ENCODE measurements at places on chromosomes 11 and 22.

GRCh38 chr11:12287009-12287373 lies 90.4 kb upstream of the PARVA start:
- DNase-seq = no peak

DNA sequence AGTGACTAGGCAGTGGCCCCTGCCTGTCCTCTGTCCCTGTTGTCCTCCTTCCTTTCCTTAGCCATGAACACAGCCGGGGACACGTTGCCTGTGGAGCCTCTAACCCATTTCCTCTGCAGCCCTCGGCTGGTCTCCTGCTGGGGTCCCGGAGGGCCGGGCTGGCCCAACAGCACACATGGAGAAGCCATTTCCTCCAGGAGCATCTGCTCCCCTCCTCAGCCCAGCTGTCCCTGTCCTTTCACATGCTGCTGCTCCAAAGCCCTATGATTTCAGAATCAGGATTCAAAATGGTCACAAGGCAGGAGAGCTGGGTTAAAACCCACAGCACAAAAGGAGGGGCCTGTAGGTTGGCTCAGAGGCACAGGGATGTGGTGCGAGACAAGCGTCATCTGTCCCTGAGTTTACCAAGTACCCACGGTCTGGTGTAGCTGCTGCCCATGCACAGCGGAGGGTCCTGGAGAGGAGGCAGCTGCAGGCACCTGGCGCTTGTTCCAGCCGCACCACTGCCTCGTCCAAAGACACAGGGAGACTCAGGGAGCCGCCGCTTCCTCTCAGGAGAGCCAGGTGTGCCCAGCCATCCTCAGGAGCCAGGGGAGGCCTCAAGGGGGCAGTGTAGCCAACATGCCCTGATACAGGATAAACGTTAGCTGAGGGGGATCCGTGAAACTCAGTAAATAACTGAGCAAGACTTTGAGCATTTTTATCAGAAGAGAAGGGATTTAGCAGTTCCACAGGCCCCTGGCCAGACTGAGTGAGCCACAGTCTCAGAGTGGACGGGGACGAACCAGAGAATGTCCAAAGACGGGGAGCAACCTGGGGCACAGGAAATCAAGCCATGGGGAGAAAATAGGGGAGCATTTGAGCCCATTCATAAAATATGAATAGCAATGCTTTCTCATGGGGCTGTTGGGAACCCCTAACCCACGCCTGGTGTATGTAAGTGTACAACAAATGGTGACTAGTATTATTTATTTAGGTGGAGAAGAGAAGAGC lies 3.9 kb upstream of the VSIG10L2 start:
- no peak for DNase-seq

GRCh38 chr11:123227763-123228495 lies 32.9 kb upstream of the CLMP start:
- DNase-seq = no peak

GRCh38 chr11:66850235-66850587 lies 6.7 kb upstream of the LRFN4 start:
- DNase-seq = no peak

DNA sequence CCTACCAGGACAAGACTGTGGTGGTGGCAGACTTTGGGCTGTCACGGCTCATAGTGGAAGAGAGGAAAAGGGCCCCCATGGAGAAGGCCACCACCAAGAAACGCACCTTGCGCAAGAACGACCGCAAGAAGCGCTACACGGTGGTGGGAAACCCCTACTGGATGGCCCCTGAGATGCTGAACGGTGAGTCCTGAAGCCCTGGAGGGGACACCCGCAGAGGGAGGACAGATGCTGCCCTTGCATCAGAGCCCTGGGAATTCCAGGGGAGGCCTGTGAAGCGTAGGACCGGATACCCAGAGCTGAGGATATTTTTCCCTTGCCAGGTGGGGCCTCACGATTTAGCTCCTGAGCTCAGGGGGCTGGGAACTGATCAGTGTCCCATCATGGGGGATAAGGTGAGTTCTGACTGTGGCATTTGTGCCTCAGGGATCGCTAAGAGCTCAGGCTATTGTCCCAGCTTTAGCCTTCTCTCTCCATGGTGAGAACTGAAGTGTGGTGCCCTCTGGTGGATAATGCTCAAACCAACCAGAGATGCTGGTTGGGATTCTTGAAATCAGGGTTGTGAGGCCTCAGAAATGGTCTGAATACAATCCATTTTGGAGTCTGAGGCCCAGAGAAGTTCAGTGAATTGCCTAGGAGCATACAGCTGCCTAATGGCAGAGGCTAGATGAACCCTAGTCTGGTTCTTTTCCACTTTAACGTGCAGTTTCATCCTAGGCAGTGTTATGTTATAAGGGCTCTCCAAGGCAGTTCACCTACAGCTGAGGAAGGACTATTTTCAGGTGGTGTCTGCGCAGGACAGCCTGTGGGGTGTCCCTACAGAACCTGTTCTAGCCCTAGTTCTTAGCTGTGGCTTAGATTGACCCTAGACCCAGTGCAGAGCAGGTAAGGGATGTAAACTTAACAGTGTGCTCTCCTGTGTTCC lies 19.5 kb downstream of the PIK3IP1 start:
- peak; percentile 32 for DNase-seq

All from anterior cingulate cortex (tissue), 58 donors.